ENCODE measurements at places on chromosomes 5 and 9.

DNA sequence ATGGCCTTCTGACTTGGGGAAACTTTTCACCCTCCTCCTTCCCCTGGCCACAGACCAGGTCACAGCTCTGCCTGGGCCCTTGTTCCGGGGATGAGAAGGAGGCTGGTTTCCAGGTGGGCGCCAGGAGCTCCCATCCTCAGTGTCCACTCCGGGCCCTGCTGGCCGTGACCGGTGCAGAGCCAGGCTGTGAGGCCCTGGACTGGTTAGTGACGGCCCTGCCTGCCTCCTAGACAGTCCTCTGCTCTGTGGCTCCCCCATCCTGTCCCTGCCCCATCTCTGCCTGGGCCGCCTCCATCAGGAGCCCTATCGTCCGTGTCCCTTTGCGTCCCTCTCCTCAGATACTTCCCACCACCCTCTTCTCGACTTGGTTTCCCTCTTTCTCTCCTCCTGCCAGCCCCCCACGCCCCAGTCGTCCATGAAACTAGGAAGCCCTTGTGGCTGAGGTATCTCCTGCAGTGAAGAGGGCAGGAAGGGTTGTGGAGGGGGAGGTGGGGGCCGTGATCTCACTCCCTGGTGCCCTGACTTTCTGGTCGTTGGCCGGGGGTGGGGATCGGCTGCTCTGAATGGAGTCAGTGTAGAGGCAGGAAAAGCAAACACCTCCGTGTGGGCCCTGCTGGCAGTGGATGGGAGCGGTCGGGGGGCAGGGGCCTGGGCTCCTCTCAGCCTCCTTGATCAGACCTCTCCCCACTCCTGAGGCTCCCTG lies 15.4 kb upstream of the CERCAM start:
- DNase-seq: no peak

DNA sequence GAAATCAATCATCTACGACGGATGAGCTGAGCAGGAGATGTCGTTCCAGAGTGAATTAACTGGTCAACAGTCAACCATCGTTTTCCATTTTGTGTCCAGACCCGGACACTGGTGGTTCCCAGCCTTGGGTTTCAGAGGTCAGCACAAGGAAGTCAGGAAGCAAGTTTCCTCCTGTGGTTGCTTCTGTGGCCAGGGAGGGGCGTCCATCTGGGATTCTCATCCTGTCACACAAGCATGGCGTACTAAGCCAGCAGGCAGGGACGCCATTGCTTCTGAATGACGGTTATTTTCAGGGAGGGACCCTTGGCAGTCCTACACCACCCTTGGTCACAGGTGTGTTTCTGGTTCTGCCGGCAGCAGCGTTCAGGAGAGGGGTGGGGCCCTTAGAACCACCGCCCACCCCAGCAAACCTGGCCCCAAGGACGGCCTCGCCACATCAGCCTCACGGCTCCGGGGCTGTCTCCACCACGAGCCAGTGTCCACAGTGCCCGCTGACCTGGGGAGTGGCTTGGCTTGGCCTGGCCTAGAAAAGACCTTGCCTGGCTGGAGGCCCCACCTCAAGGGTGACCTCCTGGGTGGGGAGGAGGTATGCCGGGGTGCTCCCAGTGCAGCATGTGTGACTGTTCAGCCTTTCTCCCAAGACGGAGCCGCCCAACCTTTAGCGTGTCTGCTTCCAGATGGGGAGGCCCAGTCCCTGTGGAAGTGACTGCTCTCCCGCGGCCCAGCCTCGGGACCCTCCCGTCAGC lies 25.2 kb downstream of the NDUFS6 start:
- DNase-seq: no peak

- no peak for DNase-seq
These were observed 232.6 kb upstream of the TNC start for GRCh38 chr9:115350548-115350947.

- no peak for DNase-seq
These were observed 27.6 kb downstream of the TBC1D2 start for GRCh38 chr9:98227883-98228282.

DNA sequence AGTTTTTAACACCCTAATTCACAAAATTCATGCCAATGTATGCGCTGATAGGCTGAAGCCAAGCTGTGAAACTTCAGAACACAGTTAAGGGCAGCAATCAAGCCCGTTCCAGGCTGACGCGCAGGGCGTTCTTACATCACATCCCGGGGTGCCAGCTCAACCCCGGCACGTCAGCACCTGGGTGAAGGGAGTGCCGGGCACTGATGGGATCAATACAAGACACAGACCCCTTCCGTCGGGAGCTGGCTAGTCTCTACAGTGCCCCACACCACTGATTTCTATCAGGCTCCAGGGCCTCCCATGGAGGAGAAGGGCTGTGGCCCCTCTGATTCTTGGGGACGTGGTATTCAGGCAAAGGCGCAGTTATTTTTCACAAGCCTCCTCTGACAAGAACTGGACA lies 12.0 kb downstream of the BARHL1 start:
- no peak for DNase-seq

- DNase-seq: no peak
These were observed 160.5 kb downstream of the FGF18 start for GRCh38 chr5:171579976-171580411.

- no peak for DNase-seq
These were observed 73.7 kb upstream of the DAP start for GRCh38 chr5:10834695-10835094.

DNA sequence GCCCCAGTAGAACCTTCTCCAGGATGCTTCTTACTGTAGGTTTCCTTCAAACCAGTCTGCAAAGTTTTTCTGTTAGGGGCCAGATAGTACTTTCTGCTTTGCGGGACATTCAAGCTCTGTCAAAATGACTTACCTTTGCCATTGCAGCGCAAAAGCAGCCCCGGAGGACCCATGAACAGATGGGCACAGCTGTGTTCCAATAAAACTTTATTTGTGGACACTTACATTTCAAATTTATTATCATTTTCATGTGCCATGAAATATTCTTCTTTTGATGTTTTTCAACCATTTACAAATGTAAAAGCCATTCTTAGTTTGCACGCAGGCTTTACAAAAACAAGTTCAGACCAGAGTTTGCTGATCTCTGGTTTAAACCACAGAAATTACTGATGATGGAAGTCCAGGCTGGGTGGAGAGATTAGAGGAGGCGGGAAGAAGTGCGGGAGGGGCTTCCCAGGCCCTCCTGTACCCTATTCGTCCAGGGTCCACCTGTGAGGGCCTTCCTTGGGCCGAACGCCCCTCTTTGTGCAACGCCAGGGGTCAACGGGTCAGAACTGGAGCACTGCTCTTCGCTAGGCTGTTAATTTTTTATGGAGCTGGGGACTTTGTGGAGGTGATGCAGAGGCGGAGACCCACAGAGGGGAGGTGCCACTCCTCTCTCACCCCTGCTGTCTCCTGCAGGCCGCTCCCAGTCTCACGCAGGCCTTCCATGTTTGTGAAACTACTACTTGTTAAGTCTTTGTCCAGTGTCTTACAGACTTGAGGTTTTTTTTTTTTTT lies 7.6 kb upstream of the ASS1 start:
- no peak for DNase-seq
